ENCODE measurements at places on chromosomes 6 and 20.

DNA sequence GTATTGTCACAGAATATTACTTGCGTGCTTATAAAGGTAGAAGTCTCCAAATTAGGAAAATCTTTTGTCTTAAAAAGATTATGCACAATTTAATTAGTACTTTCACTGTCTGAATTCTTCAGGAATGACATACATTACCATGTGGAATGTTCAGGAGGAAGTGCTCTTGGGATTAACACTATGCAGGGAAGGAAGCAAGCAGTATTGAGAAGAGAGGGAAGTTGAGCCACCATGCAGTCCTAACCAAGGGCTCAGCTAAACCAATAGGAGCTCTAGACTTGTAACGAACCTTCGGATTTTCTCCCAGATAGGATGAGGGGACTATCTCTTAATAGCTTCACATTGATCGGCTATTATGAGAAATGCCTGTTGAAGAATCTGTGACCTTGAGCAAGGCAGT lies 918.4 kb upstream of the MANEA start:
- no peak for DNase-seq

DNA sequence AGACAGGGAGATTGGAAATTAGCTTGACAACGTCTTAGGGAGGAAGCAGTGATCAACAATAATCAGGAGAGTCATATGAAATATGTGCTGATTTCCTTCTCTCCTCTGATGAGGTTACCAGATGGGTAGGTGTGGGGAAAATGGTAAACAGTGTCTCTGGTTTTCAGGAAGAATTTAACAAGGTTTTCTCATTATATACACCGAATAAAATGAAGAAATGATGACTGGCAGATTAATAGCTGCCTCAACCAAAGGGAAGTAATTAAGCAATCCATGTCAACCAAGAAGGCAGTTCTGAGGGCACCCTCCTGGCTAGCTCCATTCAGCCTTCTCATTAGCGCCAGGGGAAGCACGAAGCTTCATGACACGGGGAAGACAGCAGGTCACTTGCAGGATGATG lies 12.7 kb upstream of the RAMACL start:
- DNase-seq = no peak

DNA sequence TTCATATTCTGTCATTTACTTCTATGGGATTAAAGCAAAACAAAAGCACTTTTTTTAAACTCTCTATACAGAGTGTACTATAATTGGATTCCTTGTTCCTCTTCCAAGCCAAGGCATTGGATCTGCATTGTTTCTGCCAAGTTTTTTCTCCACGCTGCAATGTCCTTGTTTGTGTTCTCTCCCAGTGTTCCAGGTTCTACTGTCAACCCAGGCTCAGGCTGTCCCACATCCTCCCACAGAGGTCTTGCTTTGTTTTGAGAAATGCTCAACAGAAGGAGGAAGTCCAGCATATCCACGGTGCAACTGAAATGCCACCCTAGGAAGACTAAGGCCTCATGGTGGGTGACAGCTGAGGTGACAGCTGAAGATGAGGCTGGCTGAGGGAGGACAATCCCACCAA lies 287.1 kb upstream of the PRDM1 start:
- no peak for DNase-seq

GRCh38 chr6:41344876-41345275 lies 9.5 kb downstream of the NCR2 start:
- DNase-seq = no peak

GRCh38 chr6:21664314-21665109 lies 71.0 kb downstream of the SOX4 start:
- peak; percentile 71 for DNase-seq

DNA sequence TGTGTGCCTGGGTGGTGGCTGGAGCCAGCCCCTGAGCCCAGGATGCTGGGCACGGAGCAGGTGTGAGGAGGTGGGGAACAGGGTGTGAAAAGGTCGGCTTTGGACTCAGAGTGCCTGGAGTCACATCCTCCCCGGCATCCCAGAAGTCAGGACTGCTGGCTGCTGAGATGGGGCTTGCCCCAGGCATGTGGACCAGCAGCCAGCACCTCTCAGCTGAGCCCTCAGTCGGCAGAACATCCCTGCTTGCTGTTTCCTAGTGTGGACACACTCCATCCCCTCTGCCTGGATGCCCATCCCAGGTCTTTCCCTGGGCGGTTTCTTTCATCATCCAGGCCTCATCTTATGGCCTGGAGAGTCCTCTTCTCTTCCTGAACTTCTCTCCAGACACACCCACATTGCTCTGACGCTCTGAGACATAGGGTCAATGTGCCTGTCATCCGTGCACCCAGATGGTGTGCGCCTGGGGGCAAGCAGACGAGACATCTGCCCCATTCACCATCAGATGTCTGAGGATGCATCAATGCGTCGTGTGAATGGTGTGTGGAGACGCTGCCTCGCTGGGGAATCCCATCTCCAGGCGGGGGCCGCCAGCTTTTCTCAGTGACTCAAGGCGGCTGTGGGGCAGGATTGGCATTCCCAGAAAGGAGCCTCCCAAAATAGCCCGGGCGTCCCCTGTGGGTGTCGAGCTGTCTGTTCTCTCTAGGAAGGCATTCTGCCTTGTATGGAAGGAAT lies 104.2 kb downstream of the SYCP2 start:
- peak; percentile 44 for DNase-seq

GRCh38 chr6:147586044-147586443 lies 77.6 kb downstream of the SAMD5 start:
- DNase-seq = peak; percentile 22

GRCh38 chr20:25580711-25581110 lies 4.6 kb downstream of the NINL start:
- no peak for DNase-seq

- peak; percentile 82 for DNase-seq
Measured at GRCh38 chr20:62368392-62368975, 1.4 kb upstream of the LAMA5 start.

DNA sequence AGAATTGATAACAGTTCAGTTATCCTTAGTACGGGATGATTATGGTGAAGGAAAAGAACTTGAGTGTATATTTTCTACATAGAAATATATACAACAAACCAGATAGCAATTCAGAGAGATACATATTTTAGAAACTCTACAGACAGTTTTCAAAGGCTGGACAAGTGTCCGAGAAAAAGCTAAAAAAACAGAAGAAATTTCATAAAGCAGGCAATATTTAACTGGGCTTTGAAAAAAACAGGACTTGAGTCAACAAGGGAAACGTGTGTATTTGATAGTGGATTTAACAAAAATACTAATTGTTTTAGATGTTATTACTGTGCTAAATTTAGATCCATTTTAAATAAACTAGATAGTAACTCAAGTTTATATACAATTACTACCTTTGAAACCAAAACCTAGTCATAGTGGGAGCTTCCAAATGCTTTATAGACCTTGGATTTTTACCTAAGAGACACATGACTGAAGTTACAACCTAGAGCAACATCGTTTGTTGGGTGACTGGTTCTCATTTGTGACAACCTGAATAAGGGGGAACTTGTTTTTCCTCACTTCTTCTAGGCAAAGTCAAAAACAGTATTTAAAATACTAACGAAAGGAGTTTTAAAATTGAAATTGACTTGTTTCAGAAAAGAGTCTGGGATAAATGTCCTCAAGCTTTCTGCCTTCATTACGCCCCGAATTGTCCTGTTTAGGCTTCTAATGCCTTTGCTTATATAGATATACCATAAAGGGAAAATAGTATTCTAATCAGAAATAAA lies 116.7 kb upstream of the PRSS16 start:
- no peak for DNase-seq

GRCh38 chr20:63552481-63553249 lies 1.3 kb upstream of the FNDC11 start:
- DNase-seq = no peak

- DNase-seq = no peak
Measured at GRCh38 chr6:99660206-99660605, 53.6 kb downstream of the PRDM13 start.

- DNase-seq = no peak
Measured at GRCh38 chr6:34300332-34300751, 51.5 kb upstream of the SMIM29 start.

GRCh38 chr6:32168807-32169591 lies 4.6 kb downstream of the EGFL8 start:
- no peak for DNase-seq
